Left renal pelvis (tissue), 4 donors: ENCODE measurements at places on chromosomes 1 and 21. TPM values are rescaled to one million over a fixed set of nuclear protein-coding genes. Genes with fewer than 3 reads are reported as not detected.

SH2D1B gene
- 0.37 TPM for polyA plus RNA-seq

NFASC gene
- 14.2 TPM for polyA plus RNA-seq

OTUD7B gene
- polyA plus RNA-seq: 21.7 TPM

EDARADD gene
- polyA plus RNA-seq: 8.6 TPM

LGALS8 gene
- polyA plus RNA-seq: 78.8 TPM

CNR2 gene
- polyA plus RNA-seq: 0.06 TPM

OR10X1 gene
- not detected for polyA plus RNA-seq

TCP10L gene
- polyA plus RNA-seq: 1.7 TPM
